ENCODE measurements at places on chromosomes 3 and 15.

GRCh38 chr3:29310865-29311264, 30.0 kb downstream of the RBMS3 start:
- no peak for DNase-seq

DNA sequence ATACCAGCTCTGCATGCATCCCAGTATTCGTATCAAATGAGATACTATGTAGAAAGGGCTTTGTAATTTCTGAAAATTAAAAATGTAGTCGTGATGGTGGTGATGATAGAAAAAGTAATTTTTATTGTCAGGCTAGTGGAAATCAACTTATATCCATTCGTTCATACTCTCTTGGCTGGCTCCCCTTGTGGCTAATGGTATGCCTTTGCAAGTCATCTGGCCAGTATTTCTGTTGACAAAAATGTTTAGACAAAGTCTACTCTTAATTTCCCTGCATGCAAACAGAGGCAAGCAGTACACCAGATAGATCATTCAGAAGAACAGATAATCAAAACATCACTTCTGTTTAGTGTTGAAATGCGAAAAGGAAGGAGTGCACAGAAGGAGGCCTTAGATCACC, 49.6 kb upstream of the DUT start:
- DNase-seq: no peak

DNA sequence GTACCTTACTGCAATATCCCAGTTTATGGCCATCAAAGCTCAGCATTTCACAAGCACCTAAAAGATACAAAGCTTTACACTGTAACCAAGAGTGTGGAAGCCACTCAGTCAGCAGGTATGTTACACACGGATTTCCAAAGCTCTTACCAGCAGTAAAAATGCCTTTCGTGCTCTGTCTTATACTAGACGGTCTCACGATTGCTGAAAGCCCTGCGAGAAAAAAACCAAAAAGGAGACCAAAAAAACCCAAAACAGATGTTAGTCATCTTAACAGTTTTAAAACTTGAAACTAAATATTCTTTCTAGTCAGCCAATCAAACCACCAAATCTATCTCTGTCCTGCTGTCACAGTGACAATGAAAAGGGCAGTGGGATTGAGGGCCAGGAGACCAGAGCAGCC, 39.0 kb downstream of the TAMM41 start:
- no peak for DNase-seq

DNA sequence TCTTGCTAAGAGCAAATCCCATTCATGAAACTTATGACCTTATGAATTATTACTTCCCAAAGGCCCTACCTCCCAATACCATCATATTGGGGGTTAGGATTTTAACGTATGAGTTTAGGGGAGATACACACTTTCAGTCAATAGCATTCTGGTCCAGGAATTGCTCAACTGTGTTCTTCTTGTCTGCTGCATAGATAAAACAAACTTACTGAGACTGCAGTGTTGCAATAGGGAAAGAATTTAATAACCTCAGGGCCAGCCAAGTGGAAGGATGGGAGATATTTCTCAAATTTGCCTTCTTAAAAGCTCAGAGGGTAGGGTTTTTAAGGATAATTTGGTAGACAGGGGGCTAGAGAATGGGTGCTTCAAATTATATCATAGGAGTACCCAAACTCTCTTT, 625.8 kb downstream of the OTOL1 start:
- no peak for DNase-seq

Measured in C1 segment of cervical spinal cord (tissue), 14 donors.